Osteoblast (primary cell): ENCODE measurements at places on chromosomes 12 and 14. TPM values are rescaled to one million over a fixed set of nuclear protein-coding genes. Genes with fewer than 3 reads are reported as not detected.

DNA sequence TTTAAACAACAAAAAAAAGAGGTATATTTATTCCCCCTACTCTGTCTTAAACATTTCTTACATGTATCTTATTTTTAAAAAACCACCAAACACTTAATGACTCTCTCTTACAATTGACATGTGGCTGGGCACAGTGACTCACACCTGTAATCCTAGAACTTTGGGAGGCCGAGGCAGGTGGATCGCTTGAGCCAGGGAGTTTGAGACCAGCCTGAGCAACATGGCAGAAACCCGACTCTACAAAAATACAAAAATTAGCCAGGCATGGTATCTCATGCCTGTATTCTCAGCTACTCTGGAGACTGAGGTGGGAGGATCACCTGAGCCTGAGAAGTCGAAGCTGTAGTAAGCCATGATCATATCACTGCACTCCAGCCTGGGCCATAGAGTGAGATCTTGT, 16.0 kb downstream of the SLC41A2 start:
- DNase-seq: no peak

DNA sequence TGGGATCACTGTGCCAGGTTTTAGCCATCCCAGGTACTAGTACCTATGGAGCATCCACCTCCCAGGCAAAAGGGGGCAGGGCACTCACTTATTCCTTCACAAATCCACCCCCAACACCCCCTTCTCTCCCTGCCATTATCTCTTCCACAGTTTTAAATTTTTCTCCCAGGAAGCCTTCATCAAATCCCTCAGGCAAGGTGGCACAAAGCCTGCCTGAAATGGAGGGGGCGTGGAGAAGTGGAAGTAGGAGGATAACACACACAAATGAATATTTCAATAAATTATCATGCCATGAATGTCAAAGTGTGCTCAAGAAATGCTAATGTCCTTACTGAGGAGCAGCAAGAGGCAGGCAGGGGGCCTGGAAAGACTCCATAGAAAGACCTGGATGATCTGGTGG, 4.7 kb upstream of the CHST11 start:
- no peak for DNase-seq

The RHOJ gene
- total RNA-seq: 3.8 and 4.3 TPM in 2 replicates

The RAD52 gene
- total RNA-seq: 10.1 and 15.9 TPM in 2 replicates

- DNase-seq: no peak
Measured at GRCh38 chr12:106711316-106711715, 63.2 kb upstream of the RIC8B start.

The SCAF11 gene
- 132 and 138 TPM in 2 replicates for total RNA-seq

The PRH2 gene
- total RNA-seq: 0.36 TPM in 1 of 2 replicates, not detected in the other

The TMEM106C gene
- 57.5 and 58.3 TPM in 2 replicates for total RNA-seq

The NOVA1 gene
- 0.36 TPM in 1 of 2 replicates, not detected in the other for total RNA-seq

GRCh38 chr12:117685110-117685926, 283.5 kb downstream of the KSR2 start:
- peak; percentile 89 for DNase-seq

- DNase-seq: no peak
Measured at GRCh38 chr12:132089407-132089910, 54.7 kb downstream of the DDX51 start.

The LGMN gene
- 67.5 and 89.4 TPM in 2 replicates for total RNA-seq

The SCN8A gene
- total RNA-seq: 24.5 and 26.4 TPM in 2 replicates

The TAS2R31 gene
- total RNA-seq: 7.2 and 9.7 TPM in 2 replicates

DNA sequence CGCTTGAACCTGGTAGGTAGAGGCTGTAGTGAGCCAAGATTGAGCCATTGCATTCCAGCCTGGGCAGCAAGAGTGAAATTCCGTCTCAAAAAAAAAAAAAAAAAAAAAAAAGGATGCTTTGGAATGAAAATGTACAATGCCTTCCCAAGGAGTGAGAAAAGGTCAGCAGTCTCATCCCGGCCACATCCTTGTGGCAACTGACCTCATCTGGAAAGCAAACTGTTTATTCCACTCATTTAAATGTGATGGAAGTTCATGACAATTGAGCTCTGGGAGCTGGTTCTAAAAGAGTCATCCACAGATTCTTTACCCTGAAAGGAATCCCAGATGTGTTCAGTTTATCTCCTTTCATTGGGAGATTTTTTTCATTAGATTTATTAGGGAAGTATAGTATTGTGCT, 19.4 kb upstream of the LIMA1 start:
- peak; percentile 76 for DNase-seq

DNA sequence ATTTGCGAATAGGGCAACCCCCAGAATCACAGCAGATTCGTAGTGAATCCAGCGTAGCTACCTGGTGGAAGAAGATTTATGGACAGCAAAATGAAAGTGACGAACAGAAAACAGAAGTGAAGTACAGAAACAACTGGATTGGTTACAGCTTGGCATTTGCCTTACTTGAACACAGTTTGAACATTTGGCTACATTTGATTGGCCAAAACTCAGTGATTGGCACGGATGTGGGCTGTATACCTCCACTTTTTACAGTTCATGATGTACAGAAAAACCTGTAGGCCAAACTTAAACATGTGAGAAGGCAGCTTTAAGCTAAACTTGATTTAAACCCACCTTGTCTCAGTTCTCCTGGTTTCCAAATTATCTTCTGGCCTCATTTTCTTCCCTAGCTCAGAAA, 49.9 kb upstream of the AMN1 start:
- DNase-seq: no peak

The KRT2 gene
- total RNA-seq: not detected in 2 replicates

GRCh38 chr14:54784657-54785056, 118.0 kb downstream of the GCH1 start:
- DNase-seq: no peak

DNA sequence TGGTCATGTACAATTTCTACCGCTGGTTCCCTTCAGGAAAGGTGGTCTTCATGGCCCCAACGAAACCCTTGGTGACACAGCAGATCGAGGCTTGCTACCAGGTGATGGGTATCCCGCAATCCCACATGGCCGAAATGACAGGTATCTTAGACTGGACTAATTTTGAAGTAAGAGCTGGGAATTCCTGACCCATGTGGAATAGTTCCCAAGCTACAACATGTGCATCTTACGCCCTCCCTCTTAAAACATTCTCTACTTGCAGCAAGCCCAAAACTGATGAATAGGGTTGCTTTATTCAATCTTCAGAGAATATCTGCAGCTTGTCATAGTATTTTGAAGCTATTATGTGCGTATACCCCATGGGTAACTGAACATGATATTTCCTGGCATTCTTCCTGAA, 669 bp downstream of the FANCM start:
- no peak for DNase-seq

- DNase-seq: no peak
Measured at GRCh38 chr14:44910821-44911220, 50.9 kb downstream of the KLHL28 start.

The ITGA7 gene
- 22.4 and 24.8 TPM in 2 replicates for total RNA-seq

DNA sequence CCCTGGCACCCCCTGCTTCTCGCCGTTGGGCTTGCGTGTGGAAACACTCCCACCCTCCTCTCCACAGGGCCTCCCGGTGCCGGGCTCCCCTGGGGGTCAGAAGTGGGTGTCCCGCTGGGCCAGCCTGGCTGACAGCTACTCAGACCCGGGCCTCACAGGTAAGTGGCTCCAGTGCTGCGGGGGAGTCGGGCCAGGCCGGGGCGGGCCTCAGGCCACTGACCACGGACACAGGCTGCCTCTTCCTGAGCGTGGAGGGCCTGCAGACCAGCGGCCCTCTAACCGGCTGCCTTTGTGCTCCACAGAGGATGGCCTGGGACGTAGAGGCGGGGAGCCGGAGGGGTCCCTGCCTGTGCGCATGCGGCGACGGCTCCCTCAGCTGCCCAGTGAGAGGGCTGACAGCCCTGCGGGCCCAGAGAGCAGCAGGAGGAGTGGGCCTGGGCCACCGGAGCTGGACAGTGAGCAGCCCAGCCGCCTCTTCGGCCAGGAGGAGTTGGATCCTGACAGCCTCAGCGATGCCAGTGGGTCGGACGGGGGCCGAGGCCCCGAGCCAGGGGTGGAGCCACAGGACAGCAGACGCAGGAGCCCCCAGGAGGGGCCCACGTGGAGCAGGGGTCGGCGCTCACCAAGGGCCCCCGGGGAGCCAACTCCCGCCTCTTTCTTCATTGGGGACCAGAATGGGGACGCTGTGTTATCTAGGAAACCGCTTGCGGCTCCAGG, 21.1 kb downstream of the CEP170B start:
- DNase-seq: peak; percentile 91

The ZFHX2 gene
- 0.59 and 0.72 TPM in 2 replicates for total RNA-seq

DNA sequence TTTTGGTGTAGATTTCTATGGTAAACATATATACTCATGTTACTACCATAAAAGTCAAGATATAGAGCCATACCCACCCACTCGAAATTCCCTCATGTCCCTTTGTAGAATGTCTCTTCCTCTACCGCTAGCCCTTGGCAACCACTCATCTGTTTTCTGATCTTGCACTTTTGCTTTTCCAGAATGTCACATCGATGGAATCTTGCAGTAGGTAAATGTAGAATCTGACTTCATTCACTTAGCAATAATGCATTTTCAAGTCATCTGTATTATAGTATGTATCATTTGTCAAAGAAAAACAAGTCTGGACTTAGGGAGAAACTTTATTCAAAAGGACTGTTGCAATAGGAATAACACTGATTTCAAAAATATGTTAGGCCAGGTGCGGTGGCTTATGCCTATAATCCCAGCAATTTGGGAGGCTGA, 19.3 kb upstream of the CLEC2D start:
- no peak for DNase-seq

The AKT1 gene
- 156 and 188 TPM in 2 replicates for total RNA-seq

- peak; percentile 80 for DNase-seq
Measured at GRCh38 chr12:92424338-92424737, 278.5 kb upstream of the PLEKHG7 start.

- no peak for DNase-seq
Measured at GRCh38 chr12:112466011-112466422, 47.3 kb downstream of the PTPN11 start.

DNA sequence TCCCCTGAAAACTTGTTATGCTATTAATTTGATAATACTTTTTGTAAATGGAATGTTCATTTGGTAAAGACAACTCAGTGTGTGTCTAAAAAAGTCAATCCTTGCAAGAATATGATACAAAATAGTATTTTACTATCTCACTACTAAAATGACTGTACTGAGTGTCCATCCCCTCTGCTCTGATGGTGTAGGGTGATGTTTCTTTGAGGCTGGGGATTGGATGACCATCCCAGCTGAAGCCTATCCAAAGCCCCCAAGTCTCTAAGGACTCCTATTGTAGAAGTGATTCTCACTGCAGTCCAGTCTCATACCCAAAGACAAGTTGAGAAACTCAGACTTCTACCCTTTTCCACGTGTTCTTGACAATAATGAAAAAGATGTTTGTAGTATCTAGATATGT, 1128.4 kb downstream of the BCL11B start:
- no peak for DNase-seq

DNA sequence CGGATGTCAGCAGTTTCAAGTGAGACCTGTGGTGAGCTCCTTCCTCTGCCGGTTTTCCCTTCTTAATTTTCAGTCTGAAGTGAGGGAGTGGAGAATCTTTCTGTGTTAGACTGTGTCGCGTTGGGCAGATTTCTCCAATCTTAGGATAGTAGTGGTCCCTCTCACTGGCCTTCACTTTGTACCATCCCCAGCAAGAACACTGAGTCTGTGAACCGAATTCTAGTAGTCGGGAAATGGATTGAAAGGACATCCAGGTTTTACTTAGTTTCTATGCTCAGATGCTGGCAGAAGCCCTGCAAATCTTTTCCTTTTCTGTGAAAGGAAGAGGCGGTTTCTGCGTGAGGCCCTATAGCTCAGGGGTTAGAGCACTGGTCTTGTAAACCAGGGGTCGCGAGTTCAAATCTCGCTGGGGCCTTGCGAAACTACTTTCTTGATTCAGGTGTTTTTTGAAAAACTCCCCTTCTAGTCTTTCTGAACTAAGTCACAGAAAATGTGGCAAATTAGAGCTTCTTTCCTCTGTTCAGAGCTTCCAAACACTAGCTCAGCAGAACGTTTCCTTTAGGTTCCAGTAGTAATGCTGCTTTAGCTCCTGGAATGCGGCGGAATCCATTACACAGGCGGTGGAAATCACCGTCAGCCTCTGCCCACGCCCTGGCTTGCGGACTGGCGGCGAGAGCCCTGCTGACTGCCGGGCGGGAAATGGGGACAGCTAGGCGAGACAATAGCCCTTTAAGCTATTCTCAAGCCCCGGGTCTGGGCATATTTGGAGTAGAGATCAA, 2.8 kb upstream of the RNASE4 start:
- peak; percentile 90 for DNase-seq

The P2RX4 gene
- 22.1 and 23.5 TPM in 2 replicates for total RNA-seq

- DNase-seq: no peak
Measured at GRCh38 chr12:88366101-88366500, 214.2 kb downstream of the KITLG start.

The SLC38A4 gene
- total RNA-seq: 0.72 and 1.2 TPM in 2 replicates

DNA sequence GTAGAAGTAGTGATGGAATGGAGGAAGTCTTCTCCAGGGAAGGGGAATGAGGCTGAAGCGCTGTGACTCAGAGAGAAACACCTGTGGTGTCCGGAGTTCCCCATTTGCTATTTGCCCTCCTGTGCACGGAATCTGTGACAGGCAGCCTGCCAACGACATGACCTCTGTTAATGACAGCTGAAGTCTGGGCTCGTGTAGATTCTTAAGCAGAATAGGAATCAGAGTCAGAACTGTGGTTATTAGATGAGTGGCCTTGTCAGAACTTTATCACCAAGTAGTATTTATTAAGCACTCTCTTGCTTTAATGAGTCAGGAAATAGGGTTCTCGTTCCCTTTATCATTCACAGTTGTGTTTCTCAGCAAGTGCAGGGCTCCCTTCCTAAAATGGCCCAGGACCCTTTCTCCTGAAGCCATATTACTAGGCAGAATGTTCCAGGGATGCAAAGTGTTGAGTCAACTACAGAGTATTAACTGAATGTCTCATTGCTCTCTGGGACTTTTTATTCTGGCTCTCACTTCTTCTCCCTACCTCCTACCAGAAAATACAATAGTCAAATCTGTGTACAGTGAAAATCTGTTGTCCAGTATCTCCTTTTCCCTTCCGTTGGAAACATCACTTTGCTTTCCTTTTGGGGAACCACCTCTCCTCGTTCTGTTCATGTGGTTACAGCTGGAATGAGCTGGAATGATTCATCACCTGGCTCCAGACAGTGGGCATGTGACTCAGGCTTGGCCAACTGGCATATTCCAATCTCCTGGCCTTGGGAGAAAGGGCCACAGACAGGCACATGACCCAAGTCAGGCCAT, 77.8 kb upstream of the MAX start:
- DNase-seq: peak; percentile 86

The CLEC4D gene
- total RNA-seq: not detected in 2 replicates

- DNase-seq: no peak
Measured at GRCh38 chr14:43532825-43533416, 974.2 kb downstream of the FSCB start.

GRCh38 chr12:46661110-46661845, 164.5 kb downstream of the SLC38A4 start:
- peak; percentile 62 for DNase-seq

DNA sequence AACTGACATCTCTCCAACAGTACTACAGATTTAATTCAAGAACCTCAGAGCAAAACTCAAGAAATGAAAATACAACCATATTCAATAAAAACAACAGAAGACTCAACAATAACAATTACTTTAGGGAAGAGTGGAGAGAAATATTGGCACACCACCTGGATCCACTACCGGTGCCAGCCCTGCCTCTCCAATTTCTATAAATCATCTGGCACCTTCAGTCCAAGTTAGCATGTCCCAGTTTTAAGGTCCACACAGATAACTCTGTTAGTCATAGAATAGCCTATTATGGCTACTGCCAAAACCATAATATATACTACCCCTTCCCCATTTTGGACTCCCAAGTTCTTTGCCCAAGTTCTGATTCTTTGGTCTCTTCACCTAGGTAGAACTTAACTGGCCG, 69.9 kb upstream of the PSMA6 start:
- DNase-seq: no peak

GRCh38 chr12:127078577-127079350, 1188.2 kb upstream of the TMEM132C start:
- no peak for DNase-seq
